CD8-positive, alpha-beta memory T cell (primary cell): ENCODE measurements at places on chromosomes 4 and X. TPM values are rescaled to one million over a fixed set of nuclear protein-coding genes. Genes with fewer than 3 reads are reported as not detected.

GRCh38 chrX:3712870-3713224, 602 bp downstream of the PRKX start:
- peaks cover 17% of the 10 kb centered on the region for H3K4me1 ChIP-seq
- peak overlapping the region; percentile 75 for H3K4me3 ChIP-seq
- H3K27me3 ChIP-seq: no peaks in the 10 kb centered on the region
- peak overlapping the region; percentile 67 for H3K27ac ChIP-seq
- H3K36me3 ChIP-seq: no peaks in the 10 kb centered on the region
- DNase-seq: no peak

ADGRA3 gene
- 2.1 TPM for total RNA-seq

ALB gene
- not detected for total RNA-seq

- DNase-seq: no peak
- no peaks in the 10 kb centered on the region for H3K36me3 ChIP-seq
- no peaks in the 10 kb centered on the region for H3K27me3 ChIP-seq
- H3K27ac ChIP-seq: no peak overlapping the region
- no peak overlapping the region for H3K4me3 ChIP-seq
Observed at GRCh38 chrX:24283127-24283794, 30.6 kb downstream of the SUPT20HL2 start.

DNA sequence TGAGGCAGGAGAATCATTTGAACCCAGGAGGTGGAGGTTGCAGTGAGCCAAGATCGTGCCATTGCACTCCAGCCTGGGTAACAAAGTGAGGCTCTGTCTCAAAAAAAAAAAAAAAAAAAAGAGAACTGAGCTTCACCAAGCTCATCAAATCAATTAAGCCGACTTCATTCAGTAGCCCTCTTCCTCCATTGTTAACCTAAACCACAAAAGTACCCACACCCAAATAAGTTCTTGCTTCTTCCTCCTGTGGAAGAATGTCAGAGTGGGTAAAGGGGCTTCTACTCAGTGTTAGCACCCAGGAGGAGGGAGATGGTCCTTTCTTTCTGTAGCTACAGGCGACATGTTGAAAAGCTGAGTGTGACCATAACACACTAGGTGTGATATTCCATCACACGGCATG, 58.6 kb upstream of the CHRNA9 start:
- peaks cover 36% of the 10 kb centered on the region for H3K4me1 ChIP-seq
- DNase-seq: no peak
- H3K4me3 ChIP-seq: no peak overlapping the region
- no peaks in the 10 kb centered on the region for H3K36me3 ChIP-seq
- no peak overlapping the region for H3K27ac ChIP-seq

DNA sequence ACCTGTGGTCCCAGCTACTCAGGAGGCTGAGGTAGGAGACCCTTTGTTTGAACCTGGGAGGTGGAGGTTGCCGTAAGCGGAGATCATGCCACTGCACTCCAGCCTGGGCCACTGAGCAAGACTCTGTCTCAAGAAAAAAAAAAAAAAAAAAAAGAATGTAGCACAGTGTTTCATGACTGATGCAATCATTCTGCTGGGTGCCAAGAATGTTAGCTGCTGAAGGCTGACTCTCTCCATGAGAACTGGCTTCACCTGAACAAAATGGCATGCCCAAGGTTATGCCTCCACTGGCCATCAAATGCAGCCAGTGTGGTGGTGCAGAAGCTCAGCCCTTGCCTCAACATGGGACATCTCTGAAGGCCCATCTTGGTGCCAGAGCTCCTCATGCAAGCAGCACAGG, 412.1 kb downstream of the ADAM29 start:
- H3K27me3 ChIP-seq: no peaks in the 10 kb centered on the region
- no peak overlapping the region for H3K4me3 ChIP-seq
- no peaks in the 10 kb centered on the region for H3K4me1 ChIP-seq
- no peak overlapping the region for H3K27ac ChIP-seq
- DNase-seq: no peak
- no peaks in the 10 kb centered on the region for H3K36me3 ChIP-seq

DNA sequence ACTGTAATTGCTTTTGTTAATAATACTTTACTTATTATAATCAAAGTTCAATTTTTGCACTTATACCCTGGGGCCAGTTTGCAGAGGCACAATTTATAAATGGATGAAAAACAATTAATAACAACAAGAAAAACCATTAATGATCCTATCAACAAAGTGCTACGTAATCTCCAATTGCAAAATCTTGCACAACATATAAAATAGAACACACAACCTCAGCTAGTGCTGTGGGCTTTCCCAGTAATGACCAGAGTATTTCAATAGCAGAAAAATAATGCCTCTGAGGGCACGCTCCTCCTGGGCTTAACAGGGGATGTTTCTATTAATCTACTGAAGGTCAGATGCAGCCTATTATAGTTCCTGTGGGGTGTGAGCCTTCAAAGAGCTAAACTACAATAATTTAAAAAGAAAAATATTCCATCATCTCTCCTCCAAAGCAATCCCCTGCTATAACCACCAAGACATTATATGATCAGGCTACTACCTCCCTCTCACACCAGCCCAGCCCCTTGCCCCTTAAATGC, 508.5 kb upstream of the SLIT2 start:
- no peak for DNase-seq
- no peaks in the 10 kb centered on the region for H3K4me1 ChIP-seq
- H3K27ac ChIP-seq: no peak overlapping the region
- H3K4me3 ChIP-seq: no peak overlapping the region
- no peaks in the 10 kb centered on the region for H3K27me3 ChIP-seq
